Vagina (tissue), 2 donors: ENCODE measurements at places on chromosomes 4 and X.

DNA sequence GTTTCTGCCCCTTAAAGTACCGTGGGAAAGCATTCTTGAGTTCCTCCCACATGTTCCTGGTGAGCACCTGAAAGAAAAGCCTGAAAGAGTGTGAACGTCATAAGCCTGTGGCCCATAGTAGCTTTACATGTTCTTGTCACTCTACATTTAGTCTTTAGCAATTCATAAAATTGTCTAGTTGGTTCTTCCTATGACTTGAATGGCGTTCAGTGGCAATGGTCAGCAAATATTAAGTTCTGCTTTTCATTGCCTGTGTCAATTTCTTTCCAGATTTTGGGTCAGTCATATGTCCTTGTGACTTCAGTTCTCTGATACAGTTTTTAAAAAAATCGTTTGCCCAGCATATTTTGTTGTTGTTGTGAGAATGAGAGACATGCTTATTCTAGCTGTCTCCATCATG lies 650.0 kb upstream of the BOD1L1 start:
- DNase-seq, result no peak

- no peak for DNase-seq
Observed at GRCh38 chr4:47835494-47835893, 2.4 kb downstream of the CORIN start.

GRCh38 chrX:4930426-4930825 lies 1217.0 kb upstream of the PRKX start:
- no peak for DNase-seq

- no peak for DNase-seq
Observed at GRCh38 chr4:20954541-20954940, 254.3 kb downstream of the PACRGL start.

DNA sequence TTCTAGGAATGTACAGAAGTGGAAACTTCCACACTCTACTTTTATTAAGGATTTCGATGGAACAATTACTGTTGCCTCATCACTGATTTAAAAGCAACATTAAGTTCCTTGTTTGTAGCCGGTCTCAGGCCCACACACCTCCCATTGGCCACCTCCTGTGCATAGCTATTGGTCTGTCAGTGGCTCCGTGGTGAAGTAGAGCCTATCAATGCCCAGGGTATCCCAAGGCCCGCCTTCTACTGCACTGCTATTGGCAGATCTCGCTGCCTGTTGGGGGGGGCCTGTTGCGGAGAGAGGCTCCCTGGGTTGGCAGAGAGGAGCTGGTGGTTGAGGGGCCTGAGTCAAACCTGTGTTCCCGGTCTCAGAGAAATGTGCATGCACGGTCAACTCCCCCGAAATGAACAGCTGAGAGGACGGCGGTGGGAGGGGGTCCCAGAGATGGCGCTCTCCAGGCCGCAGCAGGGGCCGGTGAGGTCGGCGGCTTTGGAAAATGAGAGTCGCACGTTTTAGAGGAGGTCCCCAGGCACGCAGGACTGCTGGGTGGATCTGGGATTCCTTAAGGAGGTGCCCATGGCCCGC lies 4.9 kb upstream of the ARAF start:
- no peak for DNase-seq

DNA sequence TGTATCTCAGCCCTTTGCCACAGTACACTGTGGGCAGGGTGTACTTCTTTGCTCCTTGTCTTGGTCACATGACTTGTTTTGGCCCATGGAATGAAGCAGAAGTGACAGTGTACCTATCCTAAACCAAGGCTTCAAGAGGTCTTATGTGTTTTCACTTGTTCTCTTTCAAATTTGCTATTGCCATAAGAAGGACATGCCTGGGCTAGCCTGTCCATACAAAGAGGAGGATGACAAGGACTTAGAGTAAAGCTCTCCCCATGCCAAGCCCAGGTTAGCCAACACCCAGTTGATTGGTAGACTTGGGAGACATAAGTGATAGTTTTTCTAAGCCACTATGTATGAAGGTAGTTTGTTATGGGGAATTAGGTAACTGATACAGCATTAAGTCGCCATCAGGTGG lies 141.1 kb upstream of the MID1 start:
- DNase-seq, result no peak

GRCh38 chr4:7513671-7514070 lies 78.9 kb upstream of the PSAPL1 start:
- no peak for DNase-seq

DNA sequence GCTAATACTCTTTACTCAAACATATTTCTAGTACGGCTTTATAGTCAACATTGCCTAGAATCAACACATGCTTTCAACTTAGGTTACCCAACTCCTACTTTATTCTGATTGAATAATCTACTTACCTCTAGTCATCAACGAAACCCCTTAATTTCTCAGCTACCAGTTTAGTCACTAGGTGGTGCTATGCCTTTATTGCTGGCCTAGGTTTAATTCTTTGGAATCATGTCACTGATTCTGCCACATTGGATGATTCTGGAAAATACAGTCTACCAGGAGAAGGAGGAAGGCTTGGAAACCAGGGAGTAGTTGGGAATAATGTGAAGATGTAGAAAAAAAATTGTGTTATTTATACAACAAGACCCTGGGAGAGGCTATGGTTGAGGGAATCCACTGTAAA lies 167.7 kb downstream of the DCAF12L2 start:
- DNase-seq, result no peak
